ENCODE measurements at places on chromosomes 6 and 20.

DNA sequence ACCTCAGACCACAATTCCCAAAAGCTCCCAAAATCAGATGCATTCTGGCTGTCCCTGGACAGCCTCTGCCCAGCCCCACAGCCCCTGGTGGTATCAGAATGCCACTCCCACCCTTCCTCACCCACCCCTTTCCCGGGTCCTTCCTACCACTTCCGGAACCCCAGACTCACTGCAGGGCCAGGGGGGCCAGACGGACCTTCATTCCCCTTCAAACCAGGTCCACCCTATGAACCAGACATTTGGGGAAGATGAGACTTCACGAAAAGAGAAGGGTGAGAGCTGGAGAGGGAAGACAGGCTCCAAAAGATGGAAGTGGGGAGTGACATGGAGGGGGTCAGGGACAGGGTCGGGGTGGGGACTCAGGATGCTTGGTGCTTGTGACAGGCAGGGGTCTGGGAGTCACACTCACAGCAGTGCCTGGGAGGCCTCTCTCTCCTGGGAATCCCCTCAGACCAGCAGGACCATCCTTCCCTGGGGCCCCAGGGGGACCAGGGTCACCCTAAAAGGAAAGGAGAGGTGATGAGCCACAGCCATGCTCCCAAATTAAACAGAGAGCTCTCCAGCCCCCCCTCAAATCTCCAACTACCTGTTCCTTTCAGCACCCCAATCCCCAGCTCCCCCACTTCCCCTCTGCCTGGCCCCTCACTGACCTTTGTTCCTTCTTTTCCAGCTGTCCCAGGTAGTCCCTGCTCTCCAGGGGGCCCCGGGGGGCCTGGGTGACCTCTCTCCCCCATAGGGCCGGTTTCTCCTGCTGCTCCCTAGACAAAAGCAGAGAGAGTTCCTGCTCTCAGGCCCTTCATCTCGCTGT lies 20.2 kb downstream of the COL11A2 start:
- DNase-seq = no peak

DNA sequence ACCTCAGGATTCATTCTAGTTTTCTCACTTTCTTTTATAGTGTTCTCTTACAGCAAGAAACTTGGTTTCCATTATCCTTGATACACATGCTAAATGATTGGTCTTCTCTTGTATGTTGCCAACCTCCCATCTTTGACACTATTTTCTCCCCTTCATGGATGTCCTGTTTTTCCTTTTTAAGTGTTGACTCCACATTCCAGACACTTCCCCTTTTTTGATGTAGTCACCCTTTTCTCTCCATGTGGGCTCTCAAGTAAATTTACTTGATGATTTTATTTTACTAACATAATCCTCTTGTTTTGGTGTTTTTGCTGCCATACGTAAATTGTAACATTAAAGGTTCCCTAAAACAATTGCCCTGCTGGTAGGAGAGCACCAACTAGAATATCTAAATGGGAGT lies 148.1 kb downstream of the ZFAND3 start:
- no peak for DNase-seq

DNA sequence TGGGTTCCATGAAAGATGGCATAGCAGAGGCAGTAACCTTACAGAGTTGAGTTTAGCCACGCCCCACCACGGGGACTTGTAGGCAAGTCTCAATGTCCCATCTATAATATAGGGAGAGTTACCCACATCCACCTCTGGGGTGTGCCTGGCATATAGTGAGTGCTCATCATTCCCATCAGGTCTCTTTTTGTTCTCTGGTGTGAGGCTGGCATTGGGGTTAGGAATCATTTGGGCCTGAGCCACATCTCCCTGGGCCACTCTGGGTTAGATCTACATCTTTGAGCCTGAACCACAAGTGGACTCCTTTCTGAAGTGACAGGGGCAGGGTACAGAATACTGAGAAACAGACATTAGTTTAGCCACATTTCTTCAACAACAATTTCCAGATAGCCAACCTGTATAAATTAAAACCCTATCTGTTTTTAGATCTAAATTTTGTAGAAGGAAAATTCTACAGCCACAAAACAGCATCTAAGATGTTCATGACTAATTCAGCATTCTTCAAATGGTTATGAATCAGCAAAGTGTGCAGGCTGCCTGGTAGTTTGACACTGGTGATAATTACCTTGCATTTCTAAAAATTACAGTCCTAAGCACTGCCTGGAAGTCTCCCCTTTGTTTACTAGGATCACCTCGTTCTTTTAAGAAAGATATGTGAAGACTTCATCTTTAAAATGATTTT lies 20.1 kb downstream of the RNF24 start:
- no peak for DNase-seq

GRCh38 chr6:108914235-108915022 lies 66.2 kb downstream of the ARMC2 start:
- no peak for DNase-seq

DNA sequence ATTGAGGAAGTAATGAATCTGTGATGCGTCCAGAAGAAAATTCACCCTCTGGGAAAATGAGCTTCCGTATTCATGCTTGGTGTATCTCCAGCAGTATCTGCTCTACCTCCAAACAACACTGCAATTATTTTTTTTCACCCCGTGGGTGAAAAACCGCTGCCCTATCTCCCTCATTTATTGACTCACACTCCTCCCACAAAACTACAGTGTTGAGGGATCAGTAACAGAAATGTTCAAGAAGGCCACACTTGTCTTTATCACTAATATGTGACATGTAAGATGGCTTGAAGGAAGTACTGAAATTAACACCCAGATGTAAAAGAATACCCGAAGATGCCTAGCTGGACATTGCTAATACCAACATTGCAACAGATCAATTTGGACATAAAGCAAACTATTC lies 4.9 kb upstream of the TBX18 start:
- no peak for DNase-seq
